ENCODE measurements at places on chromosomes 2 and 18.

- DNase-seq: no peak
These were observed 84.1 kb downstream of the RAPH1 start for GRCh38 chr2:203451011-203451410.

GRCh38 chr2:5937321-5937720 is 245.1 kb downstream of the SOX11 start:
- DNase-seq: no peak

- no peak for DNase-seq
These were observed 304.1 kb upstream of the FAM98A start for GRCh38 chr2:33903215-33903614.

DNA sequence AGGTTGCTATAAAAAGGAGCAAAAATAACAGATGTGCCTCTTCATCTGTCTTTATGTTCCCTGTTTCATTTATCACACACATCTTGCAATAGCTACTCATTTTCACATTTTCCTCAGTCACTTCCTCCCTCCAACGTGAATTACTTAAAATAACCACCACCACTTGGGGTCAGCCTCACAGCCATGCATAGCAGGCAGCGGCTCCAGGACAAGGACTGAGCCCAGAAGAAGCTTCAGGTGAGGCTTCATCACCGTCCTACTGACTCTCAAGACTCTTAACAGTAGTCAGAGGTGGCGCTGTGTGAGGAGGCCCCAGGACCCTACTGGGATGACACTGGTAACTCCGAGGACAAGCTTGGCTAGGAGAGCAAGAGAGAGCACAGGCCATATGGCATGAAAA is 15.5 kb upstream of the ST8SIA5 start:
- no peak for DNase-seq

- no peak for DNase-seq
These were observed 127.8 kb downstream of the FMNL2 start for GRCh38 chr2:152462779-152463178.

DNA sequence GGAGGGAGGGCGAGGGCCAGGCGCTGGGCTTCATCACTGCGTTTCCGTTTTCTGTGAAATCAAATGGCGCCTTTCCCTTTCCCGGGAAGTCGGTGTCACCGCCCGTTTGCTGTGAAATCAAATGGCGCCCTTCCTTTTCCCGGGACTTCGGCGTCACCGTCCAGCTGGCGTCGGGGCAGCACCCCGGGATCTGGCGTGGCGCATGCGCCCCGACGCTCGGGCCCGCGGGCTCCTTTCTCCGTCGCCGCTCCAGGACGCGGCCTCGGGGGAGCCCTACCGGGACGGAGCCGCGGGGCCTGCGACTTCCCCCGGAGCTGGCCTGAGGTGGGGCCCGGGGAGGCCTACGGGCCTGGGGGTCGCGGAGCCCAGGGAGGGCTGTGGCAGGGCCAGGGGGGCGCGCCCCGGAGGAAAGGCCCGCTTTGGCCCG is at the start of gene FAM228A:
TSS of gene FAM228A (plus strand) at position 203 of the 427 bp plus-strand sequence. CDS start 428 bp downstream, outside the sequence.
- no peak for DNase-seq

DNA sequence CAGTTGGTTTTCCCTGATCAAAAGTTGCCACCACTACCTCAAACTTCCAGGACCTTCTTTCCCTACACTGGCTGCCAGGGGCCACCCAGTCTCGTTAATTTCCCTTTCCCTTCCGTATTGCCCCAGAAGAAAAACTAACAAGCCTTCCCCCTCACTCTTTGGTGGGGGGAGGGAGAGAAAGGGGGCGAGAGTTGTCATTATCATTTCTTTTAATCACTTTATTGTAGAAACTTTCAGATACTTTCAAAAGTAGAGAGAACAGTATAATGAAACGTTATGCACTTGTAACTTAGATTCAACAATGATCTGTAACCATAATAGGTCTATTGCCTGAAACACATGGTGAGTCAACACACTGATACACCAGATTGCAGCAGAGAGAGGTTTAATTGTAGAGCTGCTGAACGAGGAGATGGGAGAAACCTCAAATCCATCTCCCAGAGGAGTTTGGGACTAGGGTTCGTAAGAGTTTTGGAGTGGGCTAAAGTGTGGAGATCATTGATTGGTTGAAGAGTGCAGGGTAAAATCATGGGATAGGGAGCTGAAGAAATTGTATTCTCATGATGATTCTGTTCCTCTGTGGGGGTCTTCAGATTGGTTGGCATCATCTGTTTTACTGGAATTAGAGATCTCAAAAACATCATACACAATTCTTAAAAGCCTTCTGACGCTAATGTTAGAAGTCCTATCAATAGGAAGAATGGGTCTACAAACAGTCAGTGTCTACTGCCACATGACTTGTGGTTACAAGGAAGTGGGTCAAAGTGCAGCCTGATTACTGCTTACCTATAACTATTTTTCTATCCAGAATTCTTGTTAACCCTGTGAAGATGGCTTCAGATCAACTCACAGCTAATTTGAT is 2.6 kb upstream of the RNF149 start:
- no peak for DNase-seq

- no peak for DNase-seq
These were observed 27.6 kb downstream of the MBP start for GRCh38 chr18:77105028-77105427.
